NCI-H510A treated with DMSO at 0.1 percent for 48 hours (cell line): ENCODE measurements at places on chromosomes 5 and 9.

DNA sequence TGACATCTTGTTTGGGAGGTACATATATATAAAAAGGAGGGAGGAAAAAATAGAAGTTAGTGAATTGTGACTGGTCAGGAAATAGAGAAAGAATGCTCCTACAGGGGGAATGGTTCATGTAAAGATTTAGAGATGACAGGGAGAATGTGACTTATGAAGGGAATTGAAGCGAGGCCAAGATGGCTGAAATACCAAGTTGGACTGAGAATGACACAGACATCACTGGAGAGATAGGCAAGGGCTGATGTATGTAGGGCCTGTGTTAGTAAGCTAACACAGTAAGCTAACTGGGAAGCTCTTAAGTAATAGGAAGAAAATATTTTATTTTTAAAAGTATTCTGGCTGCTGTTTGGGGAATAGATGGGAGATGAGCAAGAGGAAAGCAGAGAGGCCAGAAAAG is 286.3 kb downstream of the NNT start:
- no peak for DNase-seq

DNA sequence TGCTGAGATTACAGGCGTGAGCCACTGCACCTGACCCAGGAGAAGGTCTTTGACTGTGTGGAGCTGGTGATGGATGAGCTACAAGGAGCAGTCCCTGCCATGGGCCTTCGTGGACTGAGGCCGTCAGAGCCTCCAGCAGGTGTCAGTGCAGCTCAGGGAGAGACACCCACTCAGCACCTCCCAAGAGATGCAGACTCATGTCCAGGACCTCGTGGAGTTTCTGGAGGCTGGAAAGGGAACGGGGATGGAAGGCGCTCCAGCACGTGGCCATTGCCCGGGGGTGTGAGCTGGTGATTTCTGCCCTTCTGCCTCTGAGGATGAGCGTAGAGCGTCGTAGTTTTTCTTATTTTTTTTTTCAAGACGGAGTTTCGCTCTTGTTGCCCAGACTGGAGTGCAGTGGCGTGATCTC is 9.5 kb downstream of the TOR4A start:
- DNase-seq, result peak; percentile 37

GRCh38 chr9:79709743-79710674 is 138.2 kb downstream of the TLE4 start:
- DNase-seq, result no peak

- DNase-seq, result no peak
These were observed 18.4 kb downstream of the PLEKHG4B start for GRCh38 chr5:110270-110888.

- no peak for DNase-seq
These were observed 89.3 kb upstream of the SV2C start for GRCh38 chr5:75993643-75994520.

- DNase-seq, result no peak
These were observed 713 bp downstream of the MOB3B start for GRCh38 chr9:27528886-27529315.

GRCh38 chr9:110323818-110324217 is 13.8 kb downstream of the TXNDC8 start:
- no peak for DNase-seq
